ENCODE measurements at places on chromosomes 12 and 14. TPM values are rescaled to one million over a fixed set of nuclear protein-coding genes. Genes with fewer than 3 reads are reported as not detected.

Gene GNPTAB
- total RNA-seq: 31.5 TPM

Gene SLC25A47
- not detected for total RNA-seq

Gene CACNA1C
- total RNA-seq: 6.0 TPM

Gene P2RX2
- total RNA-seq: not detected

Gene FGF6
- not detected for total RNA-seq

Measured in fibroblast of the aortic adventitia (primary cell).